ENCODE measurements at places on chromosomes 4 and X.

GRCh38 chrX:24676403-24677024 is 17.2 kb upstream of the POLA1 start:
- peak; percentile 1 for DNase-seq

GRCh38 chrX:133527415-133527814 is 112.1 kb upstream of the GPC4 start:
- no peak for DNase-seq

- no peak for DNase-seq
These were observed 46.5 kb upstream of the NKAP start for GRCh38 chrX:119989905-119990555.

GRCh38 chrX:14038375-14039085 is 8.8 kb upstream of the GEMIN8 start:
- DNase-seq, result no peak

DNA sequence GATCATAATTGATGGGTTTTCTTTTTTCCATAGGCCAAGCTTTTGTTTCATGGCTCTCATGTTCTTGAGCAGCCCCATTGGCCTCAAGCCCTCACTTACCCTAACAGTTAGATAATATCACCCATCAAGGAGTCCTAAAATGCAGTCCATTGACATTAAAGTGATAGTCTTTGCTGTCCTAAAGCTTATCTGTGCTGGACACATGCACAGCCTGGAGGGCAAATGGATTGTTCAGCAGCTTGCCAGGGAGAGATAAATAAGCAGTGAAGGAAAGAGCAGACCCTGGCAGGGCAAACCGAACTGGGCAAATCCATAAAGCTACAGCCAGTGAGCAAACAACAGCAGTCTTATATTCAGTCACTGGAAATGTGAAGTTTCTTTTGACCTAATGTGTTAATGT is 199.6 kb upstream of the MID1 start:
- DNase-seq, result no peak

GRCh38 chr4:2450394-2451035 is 18.4 kb upstream of the RNF4 start:
- DNase-seq, result no peak

DNA sequence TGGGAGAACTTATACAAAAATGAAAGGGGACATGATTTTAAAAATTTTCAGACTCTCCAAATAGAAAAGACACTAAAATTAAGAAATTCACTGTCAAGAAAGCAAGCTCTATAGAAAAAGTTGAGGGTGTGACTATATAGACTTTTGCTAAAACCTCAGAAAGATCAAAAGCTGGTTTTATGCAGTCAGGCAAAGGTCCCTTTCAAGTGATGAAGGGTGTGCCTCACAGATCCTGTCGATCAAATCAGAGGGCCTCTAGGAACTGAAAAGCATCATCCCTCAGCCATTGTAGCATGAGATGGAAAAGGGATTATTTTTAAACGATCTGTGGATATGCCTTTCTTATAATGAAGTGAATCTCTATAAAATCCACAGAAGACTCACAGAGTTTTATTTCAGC is 116.5 kb downstream of the FAM13A start:
- no peak for DNase-seq

GRCh38 chrX:65516756-65517155 is 17.8 kb downstream of the LAS1L start:
- DNase-seq, result no peak

GRCh38 chrX:13102636-13103035 is 58.2 kb upstream of the FAM9C start:
- peak; percentile 39 for DNase-seq
